ENCODE measurements at places on chromosomes 1 and 21.

DNA sequence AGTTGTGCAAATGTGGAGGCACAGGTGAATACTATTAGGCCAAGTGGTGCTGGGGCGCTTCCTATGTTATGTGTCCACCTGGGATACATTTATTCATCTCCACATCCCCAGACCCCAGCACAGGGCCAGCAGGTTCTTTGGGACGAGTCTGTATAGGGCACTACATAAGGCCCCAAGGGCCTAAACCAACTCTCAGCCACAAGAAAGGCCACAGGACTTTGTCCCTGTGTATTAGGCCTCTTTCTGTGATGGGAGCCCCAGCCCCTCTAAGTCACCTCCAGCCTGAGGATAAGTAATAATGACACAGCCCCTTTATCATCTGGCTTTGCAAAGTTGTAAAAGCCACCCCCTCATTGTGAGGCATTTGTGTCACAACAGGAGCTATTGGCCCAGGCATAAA lies 79.2 kb upstream of the CD1D start:
- no peak for DNase-seq

GRCh38 chr21:32328595-32328994 lies 29.9 kb downstream of the MRAP start:
- DNase-seq: no peak

DNA sequence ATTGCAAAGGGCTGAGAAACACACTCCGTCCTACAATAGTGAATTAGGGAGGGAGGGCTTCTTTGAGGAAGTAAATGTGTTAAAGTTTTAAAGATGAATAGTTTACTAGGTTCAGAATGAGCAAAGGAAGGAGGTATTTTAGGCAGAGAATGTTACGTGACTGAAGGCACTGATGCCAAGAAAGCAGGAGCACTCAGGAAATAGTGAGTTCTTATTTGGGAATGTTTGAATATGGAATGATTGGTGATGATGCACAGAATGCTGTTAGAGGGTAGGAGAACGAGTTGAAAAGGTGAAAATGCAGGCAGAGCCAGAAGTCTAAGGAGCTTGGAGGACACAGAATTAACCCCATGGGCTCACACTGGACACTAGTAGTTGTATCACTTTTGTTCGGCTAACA lies 108.0 kb downstream of the NRIP1 start:
- DNase-seq: no peak

DNA sequence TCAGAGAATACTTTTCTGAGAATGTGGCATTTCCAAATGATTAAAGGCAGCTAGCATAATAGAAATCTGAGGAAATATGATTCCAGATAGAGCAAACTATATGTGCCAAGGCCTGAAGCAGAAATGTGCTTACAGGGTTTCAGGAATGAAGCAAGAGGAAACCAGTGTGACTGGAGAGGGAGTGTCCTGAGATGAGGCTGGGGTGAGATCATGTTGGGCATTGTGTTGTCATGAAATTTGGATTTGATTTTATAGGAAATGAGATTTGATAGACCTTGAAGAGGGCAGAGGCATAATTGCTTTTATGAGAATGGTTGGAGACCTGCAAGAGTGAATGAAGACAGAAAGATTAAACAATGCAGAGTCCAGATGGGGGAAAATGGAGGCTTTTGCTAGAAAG lies 338.1 kb upstream of the SNX7 start:
- DNase-seq: no peak

DNA sequence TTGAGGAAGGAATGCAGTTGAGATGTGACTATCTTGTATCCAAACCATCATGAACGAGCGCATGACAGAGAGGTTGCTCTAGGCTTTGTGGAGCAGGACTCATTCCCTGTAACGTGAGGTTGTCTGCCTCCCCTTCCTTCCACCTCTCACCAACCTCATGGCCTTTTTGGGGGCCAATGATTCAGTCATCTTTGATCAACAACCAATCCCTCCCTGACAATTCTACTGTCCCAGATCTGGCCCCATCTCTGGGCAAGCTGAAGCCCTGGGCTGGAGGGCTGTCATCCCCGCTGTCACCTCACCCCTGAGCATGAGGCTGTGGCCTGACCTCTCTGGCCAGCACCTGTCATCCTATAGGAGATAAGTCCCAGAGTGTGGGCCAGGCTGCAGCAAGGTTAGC lies 19.7 kb downstream of the MTARC1 start:
- no peak for DNase-seq

GRCh38 chr1:34186741-34187494 lies 10.2 kb downstream of the C1orf94 start:
- no peak for DNase-seq
